Stimulated activated CD8-positive, alpha-beta memory T cell treated with anti-CD3 and anti-CD28 coated beads, Interleukin-7, amount 100 ng/mL, for 1 hour (primary cell): ENCODE measurements at places on chromosomes 7 and 10.

DNA sequence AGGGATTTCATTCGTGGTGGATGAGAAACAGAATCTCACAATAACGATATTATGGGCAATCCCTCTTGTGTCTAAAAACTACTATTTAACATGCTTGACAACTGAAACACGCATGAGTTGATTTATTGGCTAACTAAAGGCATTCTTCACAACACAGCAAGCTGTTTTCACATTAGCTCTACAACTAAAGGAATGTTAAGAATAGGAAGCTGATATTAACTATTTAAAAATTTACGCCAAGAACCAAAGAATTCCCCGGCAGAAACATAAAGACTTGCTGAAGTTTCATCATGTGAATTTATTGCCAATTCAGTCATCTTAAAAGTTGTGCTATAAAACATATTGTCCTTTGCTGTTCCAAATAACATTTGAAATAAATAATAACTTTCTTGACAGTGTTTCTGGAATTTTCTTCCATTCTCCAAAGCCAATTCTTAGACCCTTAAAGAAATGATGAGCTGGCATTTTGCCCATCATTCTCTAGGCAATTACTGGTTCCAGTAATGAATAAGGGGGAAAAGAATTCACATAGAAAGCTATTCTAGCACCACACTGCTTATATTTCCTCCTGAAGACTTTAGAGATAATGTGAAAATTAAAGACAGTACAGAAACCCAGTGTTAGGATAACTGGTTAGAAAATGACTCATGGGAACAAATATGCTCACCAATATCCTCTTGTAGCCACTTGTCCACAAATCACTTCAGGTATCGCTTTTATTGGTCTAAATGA, 233.1 kb downstream of the PARD3 start:
- DNase-seq = no peak

GRCh38 chr7:101137651-101138212, 10.8 kb downstream of the SERPINE1 start:
- no peak for DNase-seq

- DNase-seq = no peak
These were observed 434.7 kb downstream of the TNS3 start for GRCh38 chr7:47147213-47147631.

- no peak for DNase-seq
These were observed 270.5 kb downstream of the BMPER start for GRCh38 chr7:34175837-34176236.

DNA sequence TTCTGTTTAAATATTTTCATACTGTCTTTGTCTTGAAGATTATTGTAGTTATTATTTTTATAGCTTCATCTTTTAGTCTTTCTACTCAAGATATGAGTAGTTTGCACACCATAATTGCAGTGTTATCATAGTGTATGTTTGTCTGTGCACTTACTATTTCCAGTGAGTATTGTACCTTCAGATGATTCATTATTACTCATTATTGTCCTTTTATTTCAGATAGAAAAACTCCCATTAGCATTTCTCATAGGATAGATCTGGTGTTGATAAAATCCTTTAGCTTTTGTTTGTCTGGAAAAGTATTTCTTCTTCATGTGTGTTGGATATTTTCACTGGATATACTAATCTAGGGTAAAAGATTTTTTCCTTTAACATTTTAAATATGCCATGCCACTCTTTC, 646.2 kb upstream of the GRM3 start:
- no peak for DNase-seq

GRCh38 chr10:6518791-6519429, 61.2 kb downstream of the PRKCQ start:
- DNase-seq = no peak

GRCh38 chr10:118850418-118851061, 95.8 kb upstream of the CACUL1 start:
- peak; percentile 20 for DNase-seq

GRCh38 chr7:26087321-26088091, 64.5 kb upstream of the NFE2L3 start:
- no peak for DNase-seq

- no peak for DNase-seq
These were observed 107.0 kb downstream of the XRCC2 start for GRCh38 chr7:152568972-152569371.

DNA sequence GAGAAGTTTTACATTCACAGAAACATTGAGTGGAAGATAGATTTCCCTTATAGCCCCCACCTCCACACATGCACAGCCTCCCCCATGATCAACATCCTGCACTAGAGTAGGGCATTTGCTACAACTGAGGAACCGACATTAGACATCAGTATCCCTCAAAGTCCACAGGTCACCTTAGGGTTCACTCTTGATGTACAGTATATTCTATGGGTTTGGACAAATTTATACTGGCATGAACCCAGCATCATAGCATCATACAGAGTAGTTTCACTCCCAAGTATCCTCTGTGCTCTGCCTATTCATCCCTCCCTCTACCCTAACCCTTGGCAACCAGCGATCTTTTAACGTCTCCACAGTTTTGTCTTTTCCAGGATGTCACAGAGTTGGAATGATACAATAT, 64.4 kb downstream of the VSTM4 start:
- DNase-seq = no peak
